ENCODE measurements at places on chromosomes 16 and 17. TPM values are rescaled to one million over a fixed set of nuclear protein-coding genes. Genes with fewer than 3 reads are reported as not detected.
A peak's percentile ranks its signal among the peaks of the same experiment; 100 is the strongest.

DNA sequence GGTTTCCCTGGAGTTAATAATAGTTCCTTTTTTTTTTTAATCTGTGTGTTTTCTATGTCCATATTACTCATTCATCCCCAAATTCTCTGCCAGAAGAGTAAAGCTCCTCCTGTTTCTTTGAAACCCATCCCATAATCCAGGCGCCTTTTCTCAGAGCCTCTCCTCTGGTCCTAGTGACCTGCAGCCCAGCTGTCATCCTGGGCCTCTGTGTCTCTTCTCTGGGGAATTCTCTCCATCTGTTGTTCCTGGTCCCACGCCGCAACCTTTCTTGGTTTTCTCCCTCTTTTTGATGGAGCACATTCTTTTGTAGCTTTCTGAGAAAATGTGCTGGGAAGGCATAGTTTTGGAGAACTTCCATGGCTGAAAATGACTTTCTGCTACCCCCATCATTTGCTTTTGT, 10.2 kb downstream of the KATNB1 start:
- H3K4me3 ChIP-seq = no peak overlapping the region
- no peaks in the 10 kb centered on the region for H3K4me1 ChIP-seq
- H3K27me3 ChIP-seq = no peaks in the 10 kb centered on the region
- no peak overlapping the region for H3K27ac ChIP-seq
- DNase-seq = peak; percentile 3

- H3K27me3 ChIP-seq = no peaks in the 10 kb centered on the region
- H3K4me1 ChIP-seq = no peaks in the 10 kb centered on the region
- H3K36me3 ChIP-seq = no peaks in the 10 kb centered on the region
- no peak overlapping the region for H3K27ac ChIP-seq
- no peak overlapping the region for H3K4me3 ChIP-seq
Measured at GRCh38 chr17:31588512-31588911, 197.0 kb downstream of the RAB11FIP4 start.

DNA sequence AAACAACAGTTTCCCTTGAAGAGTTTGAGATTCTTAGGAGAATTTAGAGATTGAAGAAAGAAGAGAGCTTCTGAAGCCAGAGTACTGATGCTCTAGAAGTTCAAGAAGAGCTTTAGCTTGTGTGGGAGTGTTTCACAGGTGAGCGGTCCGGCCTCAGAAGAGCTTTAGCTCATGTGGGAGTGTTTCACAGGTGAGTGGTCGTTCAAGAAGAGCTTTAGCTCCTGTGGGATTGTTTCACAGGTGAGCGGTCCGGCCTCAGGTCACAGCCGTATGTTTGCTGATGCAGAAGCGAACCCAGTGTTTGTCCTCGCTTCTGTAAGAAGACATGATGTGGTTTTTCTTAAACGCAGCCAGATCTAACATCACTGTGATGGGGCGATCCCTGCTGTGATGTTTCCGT, 76.4 kb downstream of the SEC14L1 start:
- no peaks in the 10 kb centered on the region for H3K27me3 ChIP-seq
- H3K27ac ChIP-seq = no peak overlapping the region
- H3K4me1 ChIP-seq = no peaks in the 10 kb centered on the region
- peaks cover 40% of the 10 kb centered on the region for H3K36me3 ChIP-seq
- no peak overlapping the region for H3K4me3 ChIP-seq

DNA sequence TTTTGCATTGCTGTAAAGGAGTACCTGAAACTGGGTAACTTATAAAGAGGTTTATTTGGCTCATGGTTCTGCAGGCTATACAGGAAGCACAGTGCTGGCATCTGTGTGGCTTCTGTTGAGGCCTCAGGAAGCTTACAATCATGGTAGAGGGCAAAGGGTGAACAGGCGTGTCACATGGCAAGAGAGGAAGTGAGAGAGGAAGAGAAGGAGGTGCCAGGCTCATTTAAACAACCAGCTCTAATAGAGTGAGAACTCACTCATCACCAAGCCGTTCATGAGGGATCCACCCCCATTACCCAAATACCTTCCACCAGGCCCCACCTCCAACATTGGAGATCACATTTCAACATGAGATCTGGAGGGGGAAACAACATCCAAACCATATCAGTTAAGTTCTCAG, 16.4 kb upstream of the CLEC19A start:
- H3K27me3 ChIP-seq = no peaks in the 10 kb centered on the region
- no peaks in the 10 kb centered on the region for H3K4me1 ChIP-seq
- no peak for DNase-seq
- no peaks in the 10 kb centered on the region for H3K36me3 ChIP-seq
- no peak overlapping the region for H3K27ac ChIP-seq

DNA sequence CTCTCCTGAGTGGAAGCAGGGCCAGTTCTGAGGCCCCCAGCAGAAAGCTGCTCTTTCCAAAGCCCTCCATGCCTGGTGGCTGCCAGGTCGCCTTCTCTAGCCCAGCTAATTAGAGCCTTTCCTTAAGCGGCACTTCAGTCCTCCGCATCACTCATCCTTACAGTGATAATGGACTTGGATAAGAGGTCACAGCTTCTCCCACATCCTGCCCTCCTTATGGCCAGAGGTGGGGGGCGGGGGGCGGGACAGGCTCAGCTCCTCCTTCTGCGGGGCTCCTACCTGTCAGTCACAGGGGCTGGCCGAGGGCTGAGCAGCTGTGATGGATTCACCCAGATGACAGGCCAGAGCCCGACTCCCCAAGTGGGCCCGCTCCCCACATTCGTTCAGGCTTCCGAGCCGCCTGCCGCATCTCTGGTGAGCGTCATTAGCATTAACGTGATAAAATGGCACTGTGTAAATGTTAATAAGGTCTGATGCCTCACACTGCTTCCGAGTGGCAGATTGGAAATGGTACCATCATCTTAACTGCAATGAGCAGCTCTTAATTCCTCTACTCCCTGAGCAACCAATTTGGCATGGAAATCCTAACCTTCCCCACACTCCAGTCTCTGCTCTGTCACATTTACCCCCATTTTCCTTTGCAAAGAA, 41.3 kb downstream of the GRIN2C start:
- no peaks in the 10 kb centered on the region for H3K4me1 ChIP-seq
- no peak overlapping the region for H3K27ac ChIP-seq
- DNase-seq = no peak
- H3K27me3 ChIP-seq = no peaks in the 10 kb centered on the region
- no peaks in the 10 kb centered on the region for H3K36me3 ChIP-seq
- H3K4me3 ChIP-seq = no peak overlapping the region

DNA sequence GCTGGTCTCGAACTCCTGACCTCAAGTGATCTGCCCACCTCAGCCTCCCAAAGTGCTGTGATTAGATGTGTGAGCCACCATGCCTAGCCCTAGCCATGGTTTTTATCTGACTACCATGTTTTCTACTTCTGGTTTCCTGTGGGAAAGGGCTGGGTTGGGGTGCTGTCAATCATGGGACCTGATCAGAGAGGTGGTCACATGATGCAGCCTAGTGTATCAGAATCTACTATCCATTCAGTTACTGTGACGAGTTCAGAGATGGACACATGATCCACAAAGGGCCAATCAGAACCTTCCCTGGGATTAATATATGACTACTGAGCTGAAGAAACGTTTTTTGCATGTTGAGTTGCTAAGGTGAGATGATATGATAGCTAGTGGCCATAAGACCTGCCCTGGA, 59.1 kb downstream of the ABCC6 start:
- DNase-seq = no peak
- H3K27me3 ChIP-seq = no peaks in the 10 kb centered on the region
- H3K36me3 ChIP-seq = no peaks in the 10 kb centered on the region

DNA sequence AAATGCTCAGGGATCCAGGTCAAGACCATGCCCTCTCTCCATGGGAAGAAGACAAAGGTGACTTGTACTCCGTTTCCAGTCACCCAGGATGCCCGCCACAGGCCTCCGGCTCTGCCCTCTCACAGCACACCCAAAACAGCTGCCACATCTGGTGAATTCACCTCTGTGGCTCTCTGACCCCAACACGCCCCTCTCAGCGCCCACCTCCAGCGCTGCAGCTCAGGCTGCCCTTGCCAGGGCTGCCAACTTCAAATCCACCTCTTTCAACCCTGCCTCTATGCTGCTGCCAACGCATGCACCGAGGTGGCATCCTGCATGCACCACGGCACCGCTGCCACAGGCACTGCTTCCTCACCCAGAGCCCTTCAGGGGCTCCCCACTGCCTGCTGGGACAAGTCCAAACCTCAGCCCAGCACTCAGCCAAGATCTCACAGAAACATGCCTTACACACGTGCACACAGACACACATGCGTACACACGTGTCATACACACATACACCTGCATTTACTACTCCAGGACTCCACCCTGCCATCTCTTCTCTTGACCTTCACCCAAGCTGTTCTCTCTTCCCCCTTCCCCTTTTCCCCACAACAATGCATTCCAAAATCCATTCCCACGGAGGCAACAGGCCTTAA, 7.5 kb downstream of the HID1 start:
- no peaks in the 10 kb centered on the region for H3K27me3 ChIP-seq
- H3K36me3 ChIP-seq = no peaks in the 10 kb centered on the region
- H3K27ac ChIP-seq = no peak overlapping the region
- DNase-seq = peak; percentile 58
- peaks cover 11% of the 10 kb centered on the region for H3K4me1 ChIP-seq

GRCh38 chr17:58092101-58092796, 9.0 kb downstream of the DYNLL2 start:
- no peak overlapping the region for H3K4me3 ChIP-seq
- no peak overlapping the region for H3K27ac ChIP-seq
- no peaks in the 10 kb centered on the region for H3K27me3 ChIP-seq
- no peak for DNase-seq
- no peaks in the 10 kb centered on the region for H3K4me1 ChIP-seq

DNA sequence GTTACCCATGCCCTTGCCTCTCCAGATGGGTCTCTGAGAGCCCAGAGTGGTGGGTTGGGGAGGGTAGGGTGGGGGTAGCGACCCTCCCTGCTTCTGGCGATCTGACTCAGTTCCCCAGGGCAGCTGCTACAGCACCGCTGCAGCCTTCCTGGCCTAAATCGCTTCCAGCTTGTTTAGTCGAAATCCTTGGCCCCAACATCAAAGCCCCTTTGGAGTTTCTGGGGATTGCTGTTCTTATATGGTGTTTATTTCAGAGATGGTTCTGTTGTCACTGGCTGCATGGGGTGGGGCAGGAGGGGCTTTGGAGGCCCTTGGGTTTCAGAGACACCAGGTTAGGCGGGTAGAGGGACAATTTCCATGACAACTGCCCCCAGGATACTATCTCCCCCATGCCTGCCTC, 35.9 kb downstream of the FZD2 start:
- no peak overlapping the region for H3K4me3 ChIP-seq
- no peak for DNase-seq
- H3K27ac ChIP-seq = no peak overlapping the region

GRCh38 chr16:14013571-14014283, 57.4 kb upstream of the MRTFB start:
- H3K4me1 ChIP-seq = peaks cover 29% of the 10 kb centered on the region
- no peak overlapping the region for H3K4me3 ChIP-seq
- H3K36me3 ChIP-seq = no peaks in the 10 kb centered on the region
- DNase-seq = no peak

DNA sequence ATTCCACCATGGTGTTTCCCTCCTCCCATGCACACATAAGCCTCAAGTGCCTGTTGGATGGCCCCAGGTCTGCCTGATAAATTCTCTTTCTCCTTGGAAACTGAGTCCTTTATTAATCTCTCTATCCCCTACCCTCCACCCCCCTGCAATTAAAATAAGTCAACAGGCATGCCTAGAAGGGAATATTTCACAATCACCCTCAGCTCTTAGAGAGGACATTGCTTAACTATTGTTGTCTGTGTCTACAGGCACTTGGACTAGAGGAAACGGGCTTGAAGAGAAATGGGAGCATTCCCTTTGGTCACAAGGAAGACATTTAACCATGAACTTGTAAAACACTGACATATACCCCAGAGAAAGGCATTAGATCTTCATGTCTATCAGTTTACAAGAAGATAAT, 39.5 kb downstream of the RCVRN start:
- no peaks in the 10 kb centered on the region for H3K27me3 ChIP-seq
- H3K27ac ChIP-seq = no peak overlapping the region
- H3K4me1 ChIP-seq = no peaks in the 10 kb centered on the region
- H3K4me3 ChIP-seq = no peak overlapping the region
- DNase-seq = no peak
- no peaks in the 10 kb centered on the region for H3K36me3 ChIP-seq

- no peaks in the 10 kb centered on the region for H3K4me1 ChIP-seq
- H3K4me3 ChIP-seq = no peak overlapping the region
- H3K27me3 ChIP-seq = no peaks in the 10 kb centered on the region
- peak; percentile 94 for DNase-seq
Measured at GRCh38 chr17:20944014-20944865, 98.6 kb downstream of the USP22 start.

DNA sequence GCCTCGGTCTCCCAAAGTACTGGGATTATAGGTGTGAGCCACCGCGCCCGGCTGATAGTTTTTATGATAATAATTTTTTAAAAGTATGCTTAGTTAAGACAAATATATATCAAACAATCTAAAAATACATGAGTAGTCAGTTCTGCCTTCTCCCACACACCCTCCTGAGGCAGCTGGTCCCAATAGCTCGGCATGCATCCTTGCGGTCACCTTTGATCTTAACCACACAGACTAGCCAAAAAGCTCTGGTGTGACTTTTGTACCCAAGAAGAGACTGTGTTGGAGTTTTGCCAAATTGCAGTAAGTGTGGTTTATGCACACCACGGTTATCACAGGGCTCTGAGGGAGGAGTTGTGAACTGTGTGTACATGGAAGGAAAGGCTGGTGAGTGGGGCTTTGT, 25.6 kb downstream of the ATP6V0A1 start:
- no peak overlapping the region for H3K4me3 ChIP-seq
- H3K27ac ChIP-seq = no peak overlapping the region
- H3K27me3 ChIP-seq = no peaks in the 10 kb centered on the region
- DNase-seq = no peak

- no peaks in the 10 kb centered on the region for H3K36me3 ChIP-seq
- H3K27me3 ChIP-seq = no peaks in the 10 kb centered on the region
- DNase-seq = no peak
- H3K4me1 ChIP-seq = no peaks in the 10 kb centered on the region
- no peak overlapping the region for H3K4me3 ChIP-seq
- no peak overlapping the region for H3K27ac ChIP-seq
Measured at GRCh38 chr17:69269131-69269998, 40.7 kb upstream of the ABCA10 start.

DNA sequence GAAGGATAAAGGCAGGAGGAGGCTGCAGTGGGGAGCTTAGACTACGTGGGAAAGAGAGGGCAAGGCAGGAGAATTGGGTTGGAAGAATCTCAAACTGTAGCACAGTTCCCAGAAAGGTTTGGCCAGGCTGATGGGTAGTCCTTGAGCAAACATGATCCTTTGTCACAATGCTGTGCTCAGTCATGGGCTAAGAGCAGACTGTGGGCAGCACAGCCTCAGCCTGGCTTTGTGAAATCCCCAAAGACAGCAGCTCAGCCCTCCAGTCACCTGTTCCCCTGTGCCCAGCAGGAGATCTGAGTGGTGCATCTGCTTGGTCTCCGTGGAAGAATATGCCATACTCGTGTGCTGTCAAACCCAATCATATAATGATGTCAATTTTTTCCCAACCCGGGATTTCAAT, 10.6 kb upstream of the ENGASE start:
- no peak overlapping the region for H3K4me3 ChIP-seq
- no peak overlapping the region for H3K27ac ChIP-seq
- H3K36me3 ChIP-seq = no peaks in the 10 kb centered on the region
- H3K27me3 ChIP-seq = no peaks in the 10 kb centered on the region

Gene EVI2B
- total RNA-seq = 3.2 TPM

Gene CCDC57
- total RNA-seq = 25.8 TPM

Gene MARVELD3
- total RNA-seq = 15.1 TPM

Gene SAMD14
- total RNA-seq = 0.16 TPM

Gene CCL3
- total RNA-seq = 3.5 TPM

Gene GJD3
- 0.23 TPM for total RNA-seq
